ENCODE measurements at places on chromosomes 6 and 20.

DNA sequence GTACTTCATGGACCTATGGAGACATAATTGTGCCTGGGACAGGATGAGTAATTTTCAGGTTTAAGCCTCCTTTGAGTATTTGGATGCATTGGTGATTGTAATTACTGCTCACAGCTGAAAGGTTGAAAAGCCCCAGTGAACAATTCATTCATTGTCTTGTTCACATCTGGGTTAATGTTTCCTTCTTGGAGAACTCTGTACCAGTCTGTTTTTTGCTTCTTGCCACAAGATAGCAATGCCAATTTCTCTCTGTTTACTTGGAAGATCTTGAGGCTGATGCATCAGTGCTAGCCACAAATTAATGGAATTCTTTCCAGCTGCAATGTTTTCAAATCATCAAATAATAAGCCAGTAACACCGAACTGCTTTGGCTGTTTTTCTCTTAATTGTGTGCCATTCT is 207.8 kb downstream of the BMP2 start:
- DNase-seq = no peak

DNA sequence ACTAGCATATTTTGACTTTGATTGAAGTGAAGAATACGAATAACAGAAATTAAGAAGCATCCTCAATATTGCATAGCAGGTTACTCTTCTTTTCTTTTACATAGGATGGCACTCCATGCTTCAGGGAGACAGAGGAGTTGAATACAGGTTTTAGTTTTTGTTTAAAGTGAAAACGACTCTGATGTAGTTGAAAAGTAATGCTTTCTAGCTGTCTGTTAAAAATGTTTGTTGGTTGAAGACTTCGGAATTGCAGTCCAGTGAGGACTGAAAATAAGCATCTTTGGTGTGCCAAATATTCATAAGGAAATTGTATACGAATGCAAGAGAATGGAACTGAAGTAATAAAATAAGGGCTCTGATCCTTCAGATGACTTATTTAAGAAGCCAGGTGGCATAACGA is 618 bp upstream of the SLC16A10 start:
- DNase-seq = no peak

- DNase-seq = peak; percentile 97
These were observed 520 bp upstream of the TAB2 start for GRCh38 chr6:149316740-149317643.

GRCh38 chr20:47818466-47818865 is 33.2 kb upstream of the SULF2 start:
- no peak for DNase-seq

DNA sequence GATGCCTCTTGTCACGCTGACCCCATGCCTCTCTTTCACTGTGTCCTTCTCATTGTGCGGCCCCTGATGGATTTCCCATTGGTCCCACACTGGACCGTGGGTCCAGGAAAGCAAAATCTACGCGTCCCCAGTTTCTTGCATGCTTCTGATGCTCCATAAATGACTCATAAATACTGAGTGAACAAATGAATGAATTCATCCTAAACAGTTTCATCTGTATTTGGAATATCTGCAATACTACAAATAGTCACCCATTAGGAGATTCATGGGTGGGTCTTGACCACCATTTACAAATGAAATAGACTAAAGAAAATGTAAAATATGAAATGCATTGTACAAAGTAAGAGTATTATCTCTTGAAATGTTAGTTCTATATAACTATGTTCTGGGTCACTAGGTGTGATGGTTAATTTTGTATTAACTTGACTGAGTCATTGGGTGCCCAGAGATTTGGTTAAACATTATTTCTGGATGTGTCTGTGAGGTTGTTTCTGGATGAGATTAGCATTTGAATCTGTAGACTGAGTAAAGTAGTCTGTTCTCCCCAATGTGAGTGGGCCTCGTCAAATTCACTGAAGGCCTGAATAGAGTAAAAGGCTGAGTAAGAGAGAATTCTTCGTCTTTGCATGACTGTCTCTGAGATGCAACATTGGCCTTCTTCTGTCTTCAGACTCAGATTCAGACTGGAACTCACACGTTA is 448.7 kb downstream of the PREX1 start:
- DNase-seq = no peak

DNA sequence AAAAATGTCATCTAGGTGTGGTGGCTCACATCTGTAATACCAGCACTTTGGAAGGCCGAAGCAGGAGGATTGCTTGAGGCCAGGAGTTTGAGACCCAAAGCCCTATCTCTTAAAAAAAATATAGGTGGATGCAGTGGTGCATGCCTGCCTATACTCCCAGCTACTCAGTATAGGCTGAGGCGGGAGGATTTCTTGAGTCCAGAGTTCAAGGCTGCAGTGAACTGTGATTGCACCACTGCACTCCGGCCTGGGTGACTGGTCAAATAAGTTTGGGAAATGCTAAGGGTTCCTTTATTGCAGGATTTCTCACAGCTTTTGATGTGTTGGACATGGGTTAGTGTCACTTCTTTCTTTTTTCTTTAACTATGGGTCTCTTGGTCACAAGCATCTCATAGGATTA is 261.3 kb downstream of the PLCB1 start:
- peak; percentile 40 for DNase-seq

GRCh38 chr6:15452182-15452941 is 206.5 kb downstream of the JARID2 start:
- no peak for DNase-seq

DNA sequence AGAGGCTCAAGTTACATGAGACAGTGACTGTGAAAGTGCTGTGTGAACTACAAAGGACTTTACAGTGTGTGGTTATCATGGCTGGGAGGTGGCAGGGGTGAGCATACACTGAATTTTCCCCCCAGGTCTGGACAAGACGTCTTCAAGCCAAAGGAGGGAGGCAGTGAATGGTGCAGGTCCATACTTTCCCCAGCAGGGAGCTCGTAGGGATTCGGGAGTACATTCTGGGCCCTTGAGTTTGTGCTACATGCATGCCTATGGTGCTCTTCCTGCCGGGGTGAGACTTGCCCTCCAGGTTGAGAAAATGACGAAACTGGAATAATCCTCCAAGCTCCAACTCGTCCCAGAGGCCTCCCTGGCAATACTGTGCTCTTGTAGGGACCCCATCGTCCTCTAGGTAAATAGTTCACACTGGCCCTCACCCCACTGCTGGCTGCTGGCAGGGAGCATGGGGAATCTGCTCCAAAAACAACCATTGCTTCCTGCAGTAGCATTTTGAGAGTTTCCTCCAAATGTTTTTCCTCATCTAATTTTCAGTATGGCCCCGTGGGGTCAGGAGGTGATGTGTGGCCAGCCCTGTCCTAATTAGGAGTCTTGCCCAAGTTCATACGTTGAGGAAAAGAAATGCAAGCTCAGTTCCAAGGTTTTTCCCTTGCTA is 57.6 kb downstream of the ZNF831 start:
- DNase-seq = no peak

Data from suppressor macrophage (primary cell).